ENCODE measurements at places on chromosomes 4 and X.

DNA sequence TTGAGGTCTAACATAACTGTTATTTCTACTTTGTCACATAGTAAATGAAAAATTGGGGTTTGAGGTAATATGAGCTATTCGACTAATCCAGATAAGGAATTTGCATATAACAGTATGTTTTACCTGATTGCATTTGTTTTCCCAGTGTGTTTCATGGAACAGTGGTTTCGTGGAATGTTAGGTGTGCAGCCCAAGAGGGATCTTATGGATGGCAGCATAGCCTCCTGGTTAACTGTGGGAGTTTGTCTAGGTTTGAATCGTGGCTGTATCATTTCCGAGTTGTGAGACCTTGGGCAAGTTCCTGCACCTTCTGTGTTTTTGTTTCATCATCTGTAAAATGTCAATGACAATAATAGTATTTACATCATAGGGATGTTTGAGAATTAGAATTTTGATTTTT is 7.9 kb downstream of the BMPR1B start:
- DNase-seq: no peak

DNA sequence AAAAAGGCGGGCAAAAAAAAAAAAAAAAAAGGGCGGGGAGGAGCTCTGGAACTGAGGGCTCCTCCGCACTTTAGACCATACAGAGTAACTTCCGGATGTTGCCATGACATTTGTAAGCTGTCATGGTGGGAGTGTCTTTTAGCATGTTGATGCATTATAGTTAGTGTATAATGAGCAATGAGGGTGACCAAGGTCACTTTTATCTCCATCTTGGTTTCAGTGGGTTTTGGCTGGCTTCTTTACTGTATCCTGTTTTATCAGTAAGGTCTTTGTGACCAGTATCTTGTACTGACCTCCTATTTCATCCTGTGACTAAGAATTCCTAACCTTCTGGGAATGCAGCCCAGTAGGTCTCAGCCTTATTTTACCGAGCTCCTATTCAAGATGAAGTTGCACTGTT is 193.4 kb downstream of the UGT8 start:
- no peak for DNase-seq

DNA sequence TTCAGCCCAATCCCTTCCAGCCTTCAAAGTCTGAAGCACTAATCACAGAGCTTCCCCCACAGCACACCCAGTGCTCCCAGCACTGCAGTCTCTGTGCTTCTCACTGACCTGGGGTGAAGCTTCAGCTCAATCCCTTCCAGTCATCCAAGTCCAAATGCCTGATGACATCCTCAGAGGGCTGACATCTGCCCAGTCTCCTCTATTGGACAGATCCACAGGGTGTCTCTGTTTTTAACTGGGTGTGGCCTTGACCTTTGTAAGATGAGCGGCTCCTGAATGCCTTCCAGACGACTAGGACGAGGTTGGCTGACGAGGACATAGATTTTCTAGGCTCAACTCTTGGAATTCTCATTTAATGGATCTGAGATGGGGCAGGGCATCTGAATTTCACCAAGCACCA is 7.6 kb upstream of the SLC2A9 start:
- DNase-seq: no peak

- DNase-seq: no peak
Measured at GRCh38 chrX:118702741-118703140, 24.7 kb upstream of the IL13RA1 start.

- no peak for DNase-seq
Measured at GRCh38 chr4:70183168-70183939, 12.2 kb upstream of the ODAM start.

GRCh38 chr4:160423879-160424451 is 1321.1 kb downstream of the RAPGEF2 start:
- DNase-seq: no peak

- no peak for DNase-seq
Measured at GRCh38 chrX:2718821-2719220, 27.7 kb downstream of the CD99 start.

- no peak for DNase-seq
Measured at GRCh38 chrX:16739574-16739973, 20.2 kb downstream of the SYAP1 start.

- DNase-seq: no peak
Measured at GRCh38 chr4:102730968-102731533, 29.7 kb downstream of the MANBA start.

- DNase-seq: no peak
Measured at GRCh38 chr4:98383431-98384106, 122.4 kb downstream of the RAP1GDS1 start.

DNA sequence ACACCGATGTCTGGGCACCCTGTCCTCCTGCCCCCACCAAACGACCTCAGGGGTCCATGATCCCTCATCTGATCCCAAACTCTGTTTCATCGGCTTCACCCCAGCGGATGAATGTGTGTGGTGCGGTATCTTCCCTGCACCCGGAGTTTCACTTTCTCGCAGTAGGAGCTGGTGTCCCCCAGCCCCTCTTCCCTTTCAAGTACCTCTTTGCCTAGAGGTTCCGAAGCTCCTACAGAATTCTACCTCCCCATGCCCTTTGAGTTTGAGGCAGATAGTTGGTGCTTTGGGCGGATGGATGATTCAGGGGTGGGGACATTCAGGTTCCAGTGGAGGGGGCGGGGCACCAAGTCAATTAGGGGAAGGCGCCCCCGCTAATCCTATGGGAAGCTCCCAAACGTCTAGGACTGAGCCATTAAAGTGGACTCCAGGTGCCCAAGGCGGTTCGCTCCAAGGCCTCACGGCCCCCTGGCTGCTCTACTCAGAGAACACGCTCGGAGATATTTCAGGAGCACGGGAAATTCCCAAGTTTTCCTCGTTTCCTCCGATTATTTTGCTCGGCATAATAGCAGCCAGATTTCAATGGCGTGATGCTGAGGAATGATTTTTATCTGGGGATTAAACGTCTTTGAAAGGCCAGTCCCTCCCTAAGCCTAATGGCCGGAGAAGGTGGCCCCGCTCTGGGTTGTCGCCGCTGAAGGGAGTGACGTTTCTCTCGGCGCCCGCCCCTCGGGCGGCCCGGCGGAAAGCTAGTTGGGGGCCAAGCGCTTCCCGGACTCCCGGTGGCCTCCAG is 1.3 kb downstream of the MSX1 start:
- no peak for DNase-seq

GRCh38 chr4:134024251-134024650 is 177.3 kb downstream of the PABPC4L start:
- DNase-seq: no peak

GRCh38 chrX:115952417-115953092 is 218.0 kb upstream of the AGTR2 start:
- DNase-seq: no peak

- no peak for DNase-seq
Measured at GRCh38 chr4:143186649-143187048, 1.9 kb downstream of the USP38 start.

GRCh38 chr4:122086338-122087065 is 65.6 kb upstream of the BLTP1 start:
- DNase-seq: no peak

GRCh38 chrX:6857749-6858148 is 289.8 kb upstream of the STS start:
- DNase-seq: no peak

- no peak for DNase-seq
Measured at GRCh38 chr4:77601614-77602187, 3.9 kb upstream of the CXCL13 start.

GRCh38 chrX:38627683-38628082 is 66.3 kb downstream of the TSPAN7 start:
- no peak for DNase-seq

GRCh38 chr4:134421734-134422133 is 220.1 kb upstream of the PABPC4L start:
- no peak for DNase-seq

GRCh38 chr4:87574996-87575395 is 33.3 kb upstream of the DSPP start:
- DNase-seq: no peak

- no peak for DNase-seq
Measured at GRCh38 chrX:148536961-148537360, 36.5 kb downstream of the AFF2 start.

DNA sequence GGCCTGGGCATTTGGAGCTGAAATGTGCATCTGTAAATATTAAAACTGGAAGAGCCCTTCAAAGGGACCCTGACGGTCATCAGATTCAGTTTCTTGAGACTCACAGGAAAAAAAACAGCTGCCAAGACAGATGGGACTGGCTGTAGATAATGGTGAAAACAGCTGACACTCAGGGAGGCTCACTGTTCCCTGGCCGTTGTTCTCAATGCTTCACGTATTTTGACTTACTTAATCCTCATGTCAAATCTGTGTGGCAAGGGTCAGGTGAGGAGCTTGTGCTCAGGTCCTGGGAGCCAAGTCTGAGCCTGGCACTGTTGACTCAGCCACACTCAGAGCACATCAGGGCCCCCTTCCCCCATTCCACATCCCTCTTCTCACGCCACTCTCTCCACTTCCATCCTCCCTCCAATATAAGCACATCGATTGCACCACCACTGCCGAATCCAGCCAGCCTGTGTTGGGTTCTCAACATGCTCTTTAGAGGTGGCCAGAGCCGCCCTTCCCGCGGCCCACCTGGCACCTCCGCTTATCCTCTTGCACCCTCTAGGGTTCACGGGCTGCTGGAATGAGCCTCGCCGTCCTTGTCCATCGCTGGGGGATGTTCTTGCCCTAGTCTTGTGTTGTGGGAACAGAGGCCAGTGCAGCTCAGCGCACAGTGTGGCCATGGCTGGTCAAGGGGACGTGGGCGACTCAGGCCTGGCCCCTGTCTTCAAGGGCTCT is 40.1 kb downstream of the EVC start:
- no peak for DNase-seq

- no peak for DNase-seq
Measured at GRCh38 chr4:6031846-6032245, 13.6 kb upstream of the C4orf50 start.

- no peak for DNase-seq
Measured at GRCh38 chrX:11097933-11098332, 13.2 kb upstream of the HCCS start.

Measured in cortex of kidney (tissue), 1 donor.